ENCODE measurements at places on chromosomes 3 and 15.

DNA sequence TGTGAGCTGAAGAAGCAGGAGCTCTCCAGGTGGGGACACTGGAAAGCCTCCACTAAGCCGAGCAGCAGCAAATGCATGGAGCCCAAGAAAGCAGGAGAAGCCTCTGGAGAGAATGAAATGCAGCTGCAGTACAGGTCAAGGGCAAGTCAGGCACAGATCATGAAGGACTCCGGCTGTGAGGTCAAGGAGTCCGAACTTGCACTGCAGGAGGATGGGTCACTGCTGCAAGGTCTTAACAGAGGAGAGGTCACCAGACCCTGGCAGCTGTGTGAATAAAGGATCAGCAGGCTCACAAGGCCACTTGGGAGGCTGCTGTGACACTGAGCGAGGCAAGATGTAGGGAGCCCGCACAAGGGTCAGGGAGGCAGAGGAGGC, 24.7 kb upstream of the SLC41A3 start:
- DNase-seq, result no peak

DNA sequence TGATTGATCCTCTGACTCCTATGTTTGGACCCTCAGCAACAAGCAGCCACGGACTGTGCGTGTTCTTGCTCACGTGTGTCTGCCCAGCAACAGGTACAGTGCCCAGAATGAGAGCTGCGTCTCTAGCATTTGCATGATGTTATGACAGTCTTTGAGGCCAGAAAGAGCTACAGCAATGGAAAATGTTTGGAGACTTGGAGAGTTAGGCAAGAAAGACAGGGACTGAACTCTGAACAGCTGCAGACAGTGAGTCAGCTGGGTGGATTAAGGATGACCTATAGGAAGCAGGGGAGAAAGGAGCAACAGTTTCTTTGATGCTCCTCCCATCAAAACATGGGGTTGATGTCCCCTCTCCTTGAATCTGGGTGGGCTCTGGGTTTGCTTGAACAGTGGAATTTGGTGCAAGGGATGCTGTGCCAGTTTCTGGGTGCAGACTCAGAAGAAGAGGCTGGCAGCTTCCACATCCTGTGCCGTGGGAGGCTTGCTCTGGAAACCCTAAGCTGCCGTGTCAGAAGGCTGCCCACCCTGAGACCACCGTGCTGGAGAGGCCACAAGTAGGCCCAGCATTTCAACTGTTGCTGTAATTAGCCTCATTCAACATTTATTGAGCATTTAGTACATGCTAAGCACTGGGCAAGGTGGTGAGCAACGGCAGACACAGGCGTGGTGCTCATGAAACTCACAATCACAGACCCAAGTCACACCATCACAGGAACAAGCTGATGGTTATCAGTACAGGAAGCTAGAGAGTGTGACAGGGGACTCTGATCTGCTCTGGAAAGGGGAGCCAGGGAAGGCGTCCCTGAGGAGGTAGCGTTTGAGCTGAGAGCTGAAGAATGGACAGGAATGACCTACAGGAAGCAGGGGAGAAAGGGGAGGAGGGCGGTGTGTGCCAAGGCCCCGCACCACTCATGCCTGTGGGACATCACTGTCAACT, 21.7 kb downstream of the CCR9 start:
- peak; percentile 43 for DNase-seq

- no peak for DNase-seq
Observed at GRCh38 chr15:64373360-64373759, 7.9 kb downstream of the PCLAF start.

DNA sequence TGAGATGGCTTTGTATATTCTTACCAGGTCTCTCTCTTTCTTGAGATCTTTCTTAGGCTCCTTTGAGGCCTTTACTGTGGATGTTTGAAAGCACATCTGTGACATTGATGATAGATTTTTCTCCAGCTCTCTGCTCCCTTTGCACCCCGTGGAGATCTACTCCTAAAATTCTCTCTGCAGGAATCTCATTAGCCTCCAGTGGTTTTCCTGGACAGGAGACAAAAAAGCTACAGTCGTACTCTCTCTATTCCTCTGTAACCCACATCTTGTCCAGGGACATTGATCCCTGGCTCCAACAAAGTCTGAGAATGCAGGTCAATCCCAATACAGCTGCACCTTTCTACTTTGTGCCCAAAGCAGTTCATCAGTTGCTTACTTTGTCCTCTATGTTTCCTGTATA, 68.2 kb downstream of the RBMS3 start:
- no peak for DNase-seq

- no peak for DNase-seq
Observed at GRCh38 chr3:17836092-17836491, 93.7 kb upstream of the TBC1D5 start.

DNA sequence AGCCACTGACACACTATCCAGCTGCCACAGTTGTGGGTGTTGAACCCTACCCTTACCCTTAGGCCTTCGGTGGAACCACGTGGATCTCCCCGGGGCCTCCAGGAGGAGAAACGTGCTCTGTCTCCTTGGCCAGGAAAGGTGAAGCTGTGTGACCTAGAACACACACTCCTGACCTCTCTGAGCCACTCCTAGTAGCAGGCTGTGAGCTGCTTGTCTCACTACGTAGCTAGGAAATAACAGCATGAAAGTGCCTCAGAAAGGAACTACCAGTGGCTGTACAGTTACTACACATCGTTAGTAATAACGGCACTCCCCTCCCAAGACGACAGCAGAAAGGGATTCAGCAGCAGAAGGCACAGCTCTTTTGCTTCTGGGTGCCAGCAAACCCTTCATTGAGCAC, 36.2 kb upstream of the SLC6A6 start:
- DNase-seq, result no peak

DNA sequence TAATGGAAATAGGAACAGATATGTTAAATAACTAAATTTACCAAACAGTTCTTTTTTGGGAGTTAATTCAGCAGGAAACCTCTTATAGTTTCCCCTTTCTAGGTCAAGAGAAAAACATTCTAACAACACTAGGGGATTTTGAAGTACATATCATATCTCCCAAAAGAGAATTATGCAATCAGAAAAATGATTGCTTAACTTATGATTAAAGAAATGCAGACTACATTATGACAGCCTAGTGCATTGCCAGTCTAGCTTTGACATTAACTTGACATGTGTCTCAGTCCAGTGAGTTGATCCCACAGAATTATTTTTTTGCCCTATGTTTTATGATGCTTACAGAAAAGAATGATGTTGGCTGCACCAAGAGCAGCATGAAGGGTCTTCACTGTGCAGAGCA, 31.7 kb upstream of the NPHP3 start:
- no peak for DNase-seq

- DNase-seq, result no peak
Observed at GRCh38 chr15:64586259-64586870, 126.0 kb downstream of the ZNF609 start.

GRCh38 chr3:90035643-90036042, 928.2 kb downstream of the EPHA3 start:
- DNase-seq, result no peak

GRCh38 chr3:69385723-69386555, at the start of gene FRMD4B:
Gene FRMD4B, minus strand, starts transcription at chr3:69386088. Its CDS starts 99 bp downstream, at chr3:69385989.
- peak; percentile 14 for DNase-seq

GRCh38 chr3:157445857-157446256, 9.2 kb downstream of the PTX3 start:
- no peak for DNase-seq

- no peak for DNase-seq
Observed at GRCh38 chr15:22850055-22850454, 11.6 kb downstream of the NIPA2 start.

- no peak for DNase-seq
Observed at GRCh38 chr3:81620849-81621248, 140.6 kb downstream of the GBE1 start.

- DNase-seq, result no peak
Observed at GRCh38 chr3:158750016-158750415, 17.8 kb upstream of the RARRES1 start.

DNA sequence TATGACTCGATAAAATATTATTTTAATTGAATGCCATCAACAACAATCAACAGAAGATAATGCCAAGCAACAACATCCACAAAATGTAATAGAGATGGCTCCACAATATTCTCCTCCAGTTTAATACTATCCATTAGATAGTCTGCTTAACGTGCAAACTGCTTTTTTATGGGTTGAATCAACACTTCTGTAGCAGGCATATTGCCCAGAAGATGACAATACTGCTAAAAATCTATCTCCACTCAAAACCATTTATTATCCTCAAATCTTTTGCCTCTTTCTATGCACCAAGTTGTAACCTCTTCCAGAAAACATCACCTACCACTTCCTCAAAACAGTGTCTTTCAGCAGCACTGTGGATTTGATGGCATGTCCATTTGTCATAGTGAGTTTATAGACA, 295.7 kb upstream of the LMCD1 start:
- DNase-seq, result no peak

- no peak for DNase-seq
Observed at GRCh38 chr3:56904552-56905215, 102.9 kb upstream of the ARHGEF3 start.

- peak; percentile 77 for DNase-seq
Observed at GRCh38 chr3:13016083-13016720, 57.0 kb downstream of the IQSEC1 start.

DNA sequence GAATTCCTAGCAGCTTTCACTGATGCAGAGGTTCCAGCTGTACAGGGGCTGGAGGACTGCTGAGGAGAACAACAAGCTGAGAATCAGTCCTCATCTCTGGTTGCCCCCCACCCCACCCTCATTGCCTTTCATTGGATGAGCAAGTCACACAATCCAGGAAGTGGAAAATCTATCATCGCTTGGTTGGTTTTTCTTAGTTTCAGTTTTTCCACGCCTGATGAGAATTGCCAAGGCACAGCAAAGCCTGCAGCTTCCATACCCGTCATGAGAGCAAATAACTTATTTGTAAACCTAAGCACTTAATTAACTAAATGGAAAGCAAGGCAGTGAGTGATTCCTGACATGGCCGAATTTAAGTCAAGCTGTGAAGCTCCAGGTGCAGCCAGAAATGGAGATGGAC, 21.4 kb upstream of the LIPC start:
- peak; percentile 45 for DNase-seq

DNA sequence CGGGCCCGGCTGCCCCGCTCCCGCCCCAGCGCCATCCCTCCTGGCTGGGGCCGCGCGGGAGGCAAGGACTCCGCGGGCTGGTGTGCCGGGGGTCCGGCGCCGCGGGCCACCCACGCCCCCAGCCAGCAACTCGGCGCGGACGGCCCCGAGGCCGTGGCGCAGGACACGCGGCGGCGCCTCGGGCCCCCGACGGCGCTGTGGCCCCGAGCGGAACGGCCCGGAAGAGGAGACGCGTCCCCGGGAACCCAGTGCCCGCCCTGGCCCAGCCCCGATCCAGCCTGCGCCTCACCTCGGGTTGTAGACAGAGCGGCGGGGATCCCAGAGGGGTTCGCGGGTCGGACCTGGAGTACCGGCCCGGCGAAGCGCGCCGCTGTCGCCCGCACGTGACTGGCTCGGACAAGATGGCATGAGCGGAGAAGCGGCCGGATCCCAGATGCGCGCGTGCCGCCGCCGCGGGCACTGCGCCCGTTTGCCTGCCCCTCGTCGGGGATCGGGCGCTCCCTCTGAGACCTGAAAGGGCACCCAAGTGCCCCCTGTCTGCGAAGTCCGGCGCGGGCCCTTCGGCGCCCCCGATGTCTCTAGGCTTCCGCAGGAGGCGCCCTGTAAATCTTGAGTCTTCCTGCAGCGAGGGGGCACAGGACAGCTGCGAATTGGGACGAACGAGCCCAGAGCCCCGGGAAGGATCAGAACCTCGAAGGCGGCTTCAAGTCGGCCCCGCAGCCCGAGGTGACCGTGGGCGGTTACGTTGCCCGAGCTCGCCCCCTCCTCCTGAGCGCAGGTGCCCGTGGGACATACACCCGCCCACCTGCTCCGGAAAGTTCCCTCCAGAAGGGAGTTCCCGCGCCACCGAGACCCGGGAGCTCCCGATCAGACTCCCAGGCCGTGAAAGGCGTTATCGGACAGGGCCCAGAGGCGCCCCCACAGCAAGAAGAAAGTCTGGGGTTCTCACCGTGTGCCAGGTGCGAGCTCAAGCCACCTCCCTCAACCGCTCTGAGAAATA, 598 bp upstream of the SFMBT1 start:
- peak; percentile 76 for DNase-seq

- DNase-seq, result peak; percentile 93
Observed at GRCh38 chr3:158570999-158571702, at the start of gene MLF1. Gene MLF1, plus strand, starts transcription at chr3:158571194. Its CDS starts 107 bp downstream, at chr3:158571301.

DNA sequence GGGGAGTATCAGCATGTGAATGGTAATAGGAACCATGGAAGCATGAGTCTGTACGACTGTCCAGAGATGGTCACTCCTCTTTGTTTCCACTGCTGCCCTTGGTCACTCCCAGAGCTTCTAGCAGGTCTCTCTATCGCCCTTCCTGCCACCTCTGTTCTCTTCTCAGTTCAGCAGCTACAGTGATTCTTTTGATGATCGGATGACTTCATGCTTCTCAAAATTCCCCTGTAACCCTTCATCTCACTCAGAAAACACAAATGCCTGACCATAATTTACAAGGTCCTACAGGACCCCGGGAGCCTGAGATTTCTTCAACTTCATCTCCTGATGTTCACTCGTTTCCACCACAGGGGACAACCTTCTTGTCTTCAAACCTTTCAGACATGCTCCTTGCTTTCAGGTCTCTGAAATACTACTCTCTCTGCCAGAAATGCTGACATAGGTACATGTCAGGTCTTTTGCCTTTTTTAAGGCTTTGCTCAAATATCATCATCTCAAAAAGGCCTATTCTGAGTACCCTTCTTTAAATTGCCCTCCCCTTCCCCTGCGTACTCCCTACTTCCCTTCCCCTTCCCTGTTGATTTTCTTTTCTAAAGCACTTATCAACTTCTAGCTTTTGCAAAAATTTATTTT, 42.1 kb upstream of the BHLHE40 start:
- no peak for DNase-seq

- no peak for DNase-seq
Observed at GRCh38 chr3:95387242-95388021, 1324.6 kb downstream of the NSUN3 start.

- no peak for DNase-seq
Observed at GRCh38 chr3:10956986-10957385, 35.6 kb upstream of the SLC6A1 start.

GRCh38 chr15:45919806-45920205, 285.0 kb downstream of the SQOR start:
- DNase-seq, result no peak

- no peak for DNase-seq
Observed at GRCh38 chr3:97662264-97662663, 102.3 kb upstream of the ARL6 start.

All from CD4-positive, alpha-beta T cell treated with Interleukin-21 for 1 hour (primary cell).